Erythroblast (primary cell): ENCODE measurements at places on chromosomes 13 and 19.

DNA sequence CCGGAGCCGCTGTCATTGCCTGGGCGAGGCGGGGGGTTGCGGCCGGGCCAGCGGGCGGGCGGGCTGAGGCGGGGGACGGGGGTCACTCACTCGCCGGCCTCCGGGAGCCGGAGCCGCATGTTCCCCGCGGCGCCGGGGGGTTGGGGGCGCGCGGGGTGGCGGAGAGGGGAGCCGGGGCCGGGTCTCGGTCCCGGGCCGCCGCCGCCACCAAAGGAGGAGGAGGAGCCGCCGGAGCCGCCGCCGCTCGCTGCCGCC lies 149 bp downstream of the MED26 start:
- DNase-seq = no peak

GRCh38 chr19:42121656-42122069 lies 10.6 kb downstream of the POU2F2 start:
- no peak for DNase-seq

DNA sequence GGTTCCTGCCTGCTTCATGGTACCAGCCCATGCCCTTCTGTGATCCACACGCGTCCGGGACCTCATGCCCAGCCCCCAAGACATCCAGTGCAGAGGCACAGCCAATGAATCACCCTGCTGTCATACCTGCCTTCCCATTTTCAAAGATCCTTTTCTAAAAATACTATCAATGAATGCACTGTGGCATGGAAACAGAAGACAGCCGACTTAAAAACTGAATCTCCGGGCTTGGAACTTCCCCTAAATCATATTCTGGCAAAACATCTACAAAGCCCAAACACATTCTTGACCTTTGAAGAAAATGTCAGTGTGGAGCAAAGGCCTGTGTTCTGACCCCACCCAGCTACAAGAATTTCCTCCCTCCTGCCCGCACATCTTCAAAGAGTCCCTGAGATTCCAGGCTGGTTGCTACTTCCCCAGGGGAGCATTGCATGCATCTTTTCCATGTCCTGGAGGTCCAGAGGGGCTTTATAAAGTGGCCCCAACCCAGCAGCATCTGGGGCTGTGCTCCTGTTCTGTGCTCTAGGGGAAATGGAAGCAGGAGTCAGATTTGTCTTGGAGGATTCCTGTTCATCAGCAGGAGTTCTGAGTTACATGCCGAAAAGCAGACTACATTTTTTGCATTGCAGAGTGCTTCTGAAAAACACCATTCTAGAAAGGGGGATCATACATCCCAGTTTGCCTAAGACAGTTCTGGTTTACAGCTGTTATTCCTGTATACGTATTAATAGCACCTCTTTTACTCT lies 135.2 kb downstream of the USP12 start:
- DNase-seq = no peak

DNA sequence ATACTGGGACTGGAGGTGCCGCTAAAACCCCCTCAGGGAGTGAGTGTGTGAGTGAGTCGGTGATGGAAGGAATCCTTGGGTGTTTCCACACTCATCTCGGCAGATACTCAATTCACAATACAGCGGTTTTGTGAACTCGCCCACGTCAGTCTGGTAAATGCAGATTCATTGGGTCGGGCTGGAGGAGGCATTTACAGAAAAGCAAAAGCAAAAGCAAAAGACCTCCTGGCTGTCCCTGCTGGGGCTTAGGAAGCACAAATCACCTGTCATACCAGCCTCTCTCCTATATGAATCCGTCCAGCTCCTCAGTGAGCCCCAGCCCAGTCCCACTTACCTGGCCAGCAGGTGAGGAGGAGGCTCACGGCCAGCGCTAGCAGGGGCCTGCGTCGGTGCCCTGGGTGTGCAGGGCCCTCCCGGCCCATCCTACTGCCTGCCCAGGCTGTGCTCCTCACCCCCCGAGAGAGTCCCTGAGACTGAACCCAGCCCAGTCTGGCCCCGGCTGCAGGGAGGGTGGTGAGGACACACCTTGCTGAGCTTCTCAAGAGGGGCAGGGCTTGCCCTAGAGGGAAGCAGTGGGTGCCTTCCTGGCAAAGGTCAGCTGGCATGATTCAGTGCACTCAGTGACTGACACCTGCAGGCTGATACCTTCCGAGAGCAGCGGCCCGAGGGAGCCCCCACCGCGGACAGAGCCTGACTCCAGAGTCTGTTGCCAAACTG lies at the start of gene MUC16:
Gene MUC16 (minus strand): TSS at position 475 of the 717 bp plus-strand sequence.
- DNase-seq = no peak

DNA sequence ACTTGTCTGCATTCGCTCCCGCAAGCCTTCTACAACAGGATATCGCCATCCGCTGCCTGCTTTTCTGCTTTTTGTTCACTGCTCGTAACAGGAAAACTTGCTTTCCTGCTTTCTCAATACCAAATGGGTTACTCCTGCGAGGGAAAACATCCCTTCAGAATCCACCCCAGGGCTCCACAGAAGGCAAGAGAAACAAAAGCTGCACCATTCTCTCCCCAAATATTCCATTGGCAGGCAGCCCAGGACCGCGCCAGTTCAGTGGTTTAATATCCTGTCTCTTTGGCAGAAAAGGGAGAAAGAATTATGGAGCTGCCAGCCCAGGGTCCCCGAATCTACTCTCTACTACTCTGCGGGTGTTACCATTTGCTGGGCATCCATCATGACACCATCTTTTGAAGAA lies 84.7 kb upstream of the DOCK9 start:
- no peak for DNase-seq

GRCh38 chr19:53432088-53432661 lies 391 bp downstream of the ZNF761 start:
- DNase-seq = peak; percentile 61

- DNase-seq = no peak
Observed at GRCh38 chr13:46015366-46015765, 37.2 kb downstream of the ZC3H13 start.

DNA sequence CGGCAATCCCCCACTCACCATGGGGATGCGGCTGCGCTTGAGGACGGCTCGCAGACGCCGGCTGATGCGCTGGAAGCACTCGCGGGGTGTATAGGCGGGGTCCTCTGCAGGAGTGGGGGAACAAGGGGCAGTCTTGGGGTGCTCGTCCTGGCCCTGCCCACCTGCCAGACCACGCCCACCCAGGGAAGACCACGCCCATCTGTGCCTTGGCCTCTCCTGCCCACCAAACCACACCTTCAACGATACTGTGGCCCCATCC lies 6.7 kb downstream of the RNU6-9 start:
- no peak for DNase-seq

DNA sequence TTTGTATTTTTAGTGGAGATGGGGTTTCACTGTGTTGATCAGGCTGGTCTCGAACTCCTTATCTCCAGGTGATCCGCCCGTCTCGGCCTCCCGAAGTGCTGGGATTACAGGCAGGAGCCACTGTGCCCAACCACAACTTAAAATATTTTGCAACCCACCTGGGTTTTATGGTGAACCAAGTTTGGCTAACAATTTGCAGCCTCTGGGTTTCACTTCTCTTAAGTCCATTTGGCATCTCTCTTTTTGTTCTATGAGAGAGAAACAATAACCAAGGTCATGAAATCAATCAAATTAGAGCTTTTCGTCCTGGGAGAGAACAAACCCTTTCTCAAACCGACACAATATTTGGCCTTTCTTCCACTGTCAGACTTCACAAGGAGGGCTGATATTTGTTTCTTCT lies 5.6 kb upstream of the SMAD9 start:
- no peak for DNase-seq

- DNase-seq = no peak
Observed at GRCh38 chr13:50365408-50366391, 350.5 kb downstream of the KCNRG start.

GRCh38 chr19:30228835-30229524 lies 143.2 kb upstream of the ZNF536 start:
- no peak for DNase-seq

GRCh38 chr13:110651726-110652230 lies 36.4 kb downstream of the NAXD start:
- DNase-seq = no peak

DNA sequence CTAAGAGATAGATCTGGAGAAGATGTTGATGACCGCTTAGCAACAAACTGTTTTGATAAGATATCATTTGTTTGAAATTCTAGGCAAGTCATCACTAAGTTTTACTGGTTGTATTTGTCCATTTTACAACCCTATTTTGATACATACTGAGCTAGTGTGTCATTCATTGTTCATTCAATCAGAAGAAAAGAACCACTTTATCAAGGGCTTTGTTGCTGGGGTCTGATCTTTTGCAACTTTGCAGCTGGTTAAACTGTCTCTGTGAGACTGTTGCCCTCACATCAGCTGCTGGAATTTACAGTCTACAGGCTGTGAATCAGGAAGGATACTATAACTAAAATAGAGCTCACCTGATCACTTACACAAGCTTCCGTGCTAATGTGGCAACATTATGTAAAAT lies 290.5 kb downstream of the RFC3 start:
- DNase-seq = no peak

DNA sequence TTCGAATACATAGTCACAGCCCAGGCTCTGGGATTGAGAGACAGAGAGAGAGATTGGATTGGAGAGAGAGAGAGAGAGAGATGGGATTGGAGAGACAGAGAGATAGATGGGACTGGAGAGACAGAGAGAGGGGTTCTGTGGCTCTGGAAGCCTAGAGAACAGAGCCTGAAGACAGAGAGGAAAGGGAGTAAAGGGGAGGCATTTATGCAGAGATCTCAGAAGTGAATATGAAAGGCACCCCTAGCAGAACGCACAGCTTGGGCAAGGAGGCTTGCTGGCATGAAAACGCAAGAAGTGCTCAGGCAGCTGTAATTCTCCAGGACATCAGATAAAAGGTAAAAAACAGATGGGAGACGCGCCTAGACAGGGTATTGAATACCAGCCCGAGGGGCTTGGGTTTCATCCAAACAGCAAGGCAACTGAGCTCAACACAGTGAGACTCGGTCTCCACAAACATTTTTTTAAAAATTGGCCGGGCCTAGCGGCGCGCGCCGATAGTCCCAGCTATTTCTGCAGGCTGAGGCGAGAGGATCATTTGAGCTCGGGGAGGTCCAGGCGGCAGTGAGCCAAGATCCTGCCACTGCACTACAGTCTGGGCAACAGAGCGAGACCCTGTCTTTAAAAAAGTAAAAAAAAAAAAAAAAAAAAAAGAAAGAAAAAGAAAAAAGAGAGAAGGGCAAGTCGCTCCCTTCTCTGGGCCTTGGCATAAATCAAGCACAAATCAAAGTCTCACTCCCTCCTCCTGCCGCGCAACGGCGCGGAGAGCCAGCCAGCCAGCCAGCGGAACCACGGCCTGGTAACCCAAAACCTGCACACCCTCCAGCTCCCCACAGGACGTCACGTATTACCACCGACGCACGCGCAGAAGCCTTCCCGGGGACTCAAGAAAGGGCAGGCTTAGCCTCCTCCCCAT lies 774 bp upstream of the PPP2R1A start:
- DNase-seq = no peak

DNA sequence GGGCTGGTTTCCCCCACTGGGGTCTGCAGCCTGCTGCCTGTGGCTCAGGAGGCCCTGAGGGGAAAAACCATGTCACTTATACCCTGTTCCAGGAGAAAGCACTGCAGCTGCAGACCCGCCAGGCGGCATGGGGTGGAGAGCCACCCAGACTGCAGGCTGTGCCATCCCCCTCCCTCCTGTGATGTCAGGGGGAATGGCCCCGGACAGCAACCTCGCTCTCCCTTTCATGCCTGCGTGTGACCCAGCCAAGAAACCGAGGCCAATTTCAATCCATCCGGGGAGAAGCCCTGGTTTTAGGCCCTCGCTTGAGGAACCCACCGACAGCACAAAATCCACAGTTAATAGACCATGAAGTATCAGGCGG lies 37.2 kb upstream of the MATK start:
- DNase-seq = no peak

DNA sequence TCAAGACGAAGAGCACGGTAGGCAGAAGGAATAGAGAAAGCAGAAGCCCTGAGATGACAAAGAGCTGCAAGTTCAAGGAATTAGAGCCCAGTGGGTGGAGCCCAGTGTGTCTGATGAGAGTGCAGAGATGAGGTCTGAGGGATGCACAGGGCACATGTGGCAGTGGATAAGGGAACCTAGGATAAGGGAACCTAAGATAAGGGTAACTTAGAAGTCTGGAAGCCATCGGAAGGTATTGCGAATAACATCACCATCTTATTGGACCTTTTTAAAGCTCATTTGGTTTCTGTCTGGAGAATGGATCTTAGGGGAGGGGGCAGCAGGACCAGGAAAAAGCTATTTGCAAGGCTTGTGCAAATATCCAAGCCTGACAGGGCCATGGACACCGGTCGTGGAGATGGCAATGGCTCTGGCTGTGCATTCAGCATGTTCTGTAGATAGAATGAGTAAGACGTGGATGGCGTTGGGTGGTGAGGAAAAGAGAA lies 1.3 kb downstream of the FPR3 start:
- DNase-seq = peak; percentile 72

GRCh38 chr13:104847922-104848321 lies 1687.5 kb downstream of the EFNB2 start:
- no peak for DNase-seq

GRCh38 chr13:26713341-26713740 lies 47.2 kb downstream of the GPR12 start:
- no peak for DNase-seq

DNA sequence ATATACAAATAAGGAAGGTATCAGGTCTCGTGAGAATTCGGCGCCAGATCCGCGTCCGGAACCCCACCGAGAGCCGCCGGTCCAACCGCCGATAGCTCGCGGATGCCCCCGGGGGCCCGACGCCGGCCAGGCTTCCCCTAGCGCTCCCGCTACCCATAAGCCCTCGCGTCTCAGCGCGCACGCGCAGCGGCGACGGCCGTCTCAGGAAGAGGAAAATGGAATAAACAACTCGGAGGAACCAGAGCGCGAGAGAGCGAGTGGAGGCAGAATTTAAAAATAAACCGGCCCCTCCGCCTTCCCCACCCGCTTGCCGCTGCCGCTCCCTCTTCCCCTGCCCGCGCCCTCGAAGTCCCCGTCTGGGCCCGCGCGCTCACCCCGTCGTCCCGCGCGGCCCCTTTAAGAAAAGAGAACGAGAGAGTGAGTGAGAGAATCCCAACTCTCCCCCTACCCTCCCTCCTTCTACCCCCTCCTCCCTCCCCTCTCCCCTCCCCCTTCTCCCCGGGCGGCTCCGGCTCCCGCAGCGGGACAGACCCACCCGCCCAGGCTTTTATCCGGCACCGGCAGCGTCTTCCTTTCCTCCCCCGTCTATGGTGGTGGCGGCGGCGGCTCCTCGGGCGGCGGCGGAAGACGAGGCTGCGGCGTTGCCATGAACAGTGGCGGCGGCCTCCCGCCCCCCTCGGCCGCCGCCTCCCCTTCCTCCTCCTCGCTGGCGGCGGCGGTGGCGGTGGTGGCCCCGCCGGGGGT lies at the start of gene PAN3:
Gene PAN3 (plus strand): TSS at position 534 of the 744 bp plus-strand sequence. CDS start 113 bp downstream, at position 647.
- peak; percentile 92 for DNase-seq

DNA sequence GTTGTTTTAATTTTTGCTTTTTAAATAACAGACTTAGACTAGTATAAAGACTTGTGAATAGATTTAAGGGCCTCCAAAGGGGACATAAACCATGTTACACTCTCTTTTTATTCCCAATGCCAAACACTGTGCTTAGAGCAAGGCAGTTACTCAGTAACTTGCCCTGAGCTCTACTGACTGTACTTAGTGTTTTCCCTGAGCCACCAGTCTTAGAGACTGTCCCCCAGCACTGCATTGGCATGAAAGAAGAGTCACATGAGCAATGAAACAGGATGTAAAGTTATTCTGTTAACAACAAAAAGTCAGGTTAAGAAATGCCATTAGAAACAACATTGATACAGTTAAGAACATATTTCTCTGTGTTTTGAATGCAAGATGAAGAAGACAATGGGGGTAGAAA lies 187.9 kb downstream of the TBC1D4 start:
- no peak for DNase-seq

- DNase-seq = no peak
Observed at GRCh38 chr19:35601971-35602370, 10.6 kb upstream of the HAUS5 start.
